ENCODE measurements at places on chromosomes 13 and 19. TPM values are rescaled to one million over a fixed set of nuclear protein-coding genes. Genes with fewer than 3 reads are reported as not detected.

The LILRB1 gene
- 38.5 TPM for total RNA-seq

The SLC46A3 gene
- total RNA-seq: 9.7 TPM

The TMEM59L gene
- not detected for total RNA-seq

The HS6ST3 gene
- total RNA-seq: not detected

The ARID3A gene
- 15.9 TPM for total RNA-seq

The MRPL4 gene
- total RNA-seq: 41.6 TPM

The MBD3L2 gene
- total RNA-seq: not detected

The HIPK4 gene
- 0.14 TPM for total RNA-seq

The ZNF836 gene
- 28.0 TPM for total RNA-seq

The GYS1 gene
- total RNA-seq: 34.5 TPM

GRCh38 chr19:31759359-31759758 is 410.1 kb upstream of the TSHZ3 start:
- no peaks in the 10 kb centered on the region for H3K4me1 ChIP-seq
- no peak overlapping the region for H3K4me3 ChIP-seq
- H3K27me3 ChIP-seq: no peaks in the 10 kb centered on the region
- no peak for DNase-seq

- peak; percentile 4 for DNase-seq
- no peaks in the 10 kb centered on the region for H3K4me1 ChIP-seq
- no peak overlapping the region for H3K4me3 ChIP-seq
- H3K36me3 ChIP-seq: no peaks in the 10 kb centered on the region
- no peak overlapping the region for H3K27ac ChIP-seq
Observed at GRCh38 chr19:41694831-41695635, 7.0 kb upstream of the CEACAM7 start.

DNA sequence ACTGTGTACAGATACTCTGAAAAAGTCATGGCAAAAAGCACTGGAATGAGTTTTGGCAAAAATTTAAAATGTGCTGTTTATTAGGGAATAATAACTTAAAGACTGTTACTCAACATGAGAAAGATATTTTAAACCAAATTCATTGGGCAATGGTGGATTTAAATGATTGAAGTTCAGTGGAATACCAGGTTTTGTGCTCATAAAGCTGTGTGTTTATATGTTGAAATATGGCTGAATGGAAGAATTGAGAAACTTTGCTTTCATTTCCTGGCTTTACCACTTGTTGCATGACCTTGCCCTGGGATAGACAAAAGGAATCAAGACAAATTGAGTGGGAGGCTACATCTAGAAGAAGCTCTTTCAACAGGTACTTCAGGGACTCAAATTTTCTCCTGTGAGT is 246.4 kb downstream of the GPC5 start:
- H3K4me3 ChIP-seq: no peak overlapping the region
- H3K27me3 ChIP-seq: no peaks in the 10 kb centered on the region
- no peak for DNase-seq

- no peak overlapping the region for H3K4me3 ChIP-seq
- DNase-seq: no peak
- no peaks in the 10 kb centered on the region for H3K27me3 ChIP-seq
Observed at GRCh38 chr13:105297839-105298238, 1237.6 kb downstream of the EFNB2 start.

DNA sequence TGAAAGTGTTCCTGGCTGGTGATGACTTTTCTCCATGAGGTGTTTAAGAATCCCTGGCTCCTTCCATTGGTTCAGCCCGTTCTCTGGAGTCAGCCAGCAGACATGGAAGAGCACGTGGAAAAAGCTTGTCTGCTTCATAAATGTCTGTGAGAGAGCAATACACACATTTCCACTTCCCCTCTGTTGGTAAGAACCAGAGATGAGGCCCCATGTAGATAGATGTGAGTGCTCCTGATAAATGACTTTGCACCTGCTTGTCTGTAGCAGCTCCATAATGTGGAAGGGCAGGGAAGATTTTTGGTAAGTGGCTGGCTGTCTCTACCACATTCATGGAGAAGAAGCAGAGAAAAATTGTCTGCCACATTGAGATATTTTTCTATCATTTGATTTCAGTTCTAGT is 325.8 kb downstream of the LMO7 start:
- no peak overlapping the region for H3K27ac ChIP-seq
- no peak overlapping the region for H3K4me3 ChIP-seq
- H3K27me3 ChIP-seq: no peaks in the 10 kb centered on the region
- H3K36me3 ChIP-seq: no peaks in the 10 kb centered on the region
- DNase-seq: no peak

GRCh38 chr13:73987618-73988017 is 146.6 kb downstream of the KLF12 start:
- H3K4me3 ChIP-seq: no peak overlapping the region
- H3K27ac ChIP-seq: no peak overlapping the region
- peaks cover 12% of the 10 kb centered on the region for H3K36me3 ChIP-seq
- peaks cover 9% of the 10 kb centered on the region for H3K4me1 ChIP-seq
- H3K27me3 ChIP-seq: no peaks in the 10 kb centered on the region

DNA sequence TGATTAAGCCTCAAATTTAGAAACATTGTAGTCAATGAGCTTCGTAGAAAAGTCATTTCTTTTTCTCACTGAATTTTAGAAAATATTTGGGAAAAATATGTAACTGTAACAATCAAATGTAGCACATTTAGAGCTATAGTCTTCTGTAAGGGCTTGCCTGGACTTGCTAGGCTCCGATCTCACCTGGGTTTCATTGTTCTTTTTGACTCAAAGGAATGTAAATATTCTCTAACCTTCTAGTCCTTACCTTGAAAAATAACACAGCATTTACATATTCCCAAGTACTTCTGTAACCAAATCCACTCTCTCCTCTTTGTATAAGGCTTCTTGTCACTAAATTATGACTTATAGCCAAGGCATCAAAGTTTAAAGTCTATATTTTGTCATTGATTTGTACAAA is 2.9 kb upstream of the UFM1 start:
- H3K27me3 ChIP-seq: no peaks in the 10 kb centered on the region
- H3K36me3 ChIP-seq: peaks cover 2% of the 10 kb centered on the region
- H3K27ac ChIP-seq: no peak overlapping the region
- no peak overlapping the region for H3K4me3 ChIP-seq
- H3K4me1 ChIP-seq: peaks cover 8% of the 10 kb centered on the region
- DNase-seq: no peak

DNA sequence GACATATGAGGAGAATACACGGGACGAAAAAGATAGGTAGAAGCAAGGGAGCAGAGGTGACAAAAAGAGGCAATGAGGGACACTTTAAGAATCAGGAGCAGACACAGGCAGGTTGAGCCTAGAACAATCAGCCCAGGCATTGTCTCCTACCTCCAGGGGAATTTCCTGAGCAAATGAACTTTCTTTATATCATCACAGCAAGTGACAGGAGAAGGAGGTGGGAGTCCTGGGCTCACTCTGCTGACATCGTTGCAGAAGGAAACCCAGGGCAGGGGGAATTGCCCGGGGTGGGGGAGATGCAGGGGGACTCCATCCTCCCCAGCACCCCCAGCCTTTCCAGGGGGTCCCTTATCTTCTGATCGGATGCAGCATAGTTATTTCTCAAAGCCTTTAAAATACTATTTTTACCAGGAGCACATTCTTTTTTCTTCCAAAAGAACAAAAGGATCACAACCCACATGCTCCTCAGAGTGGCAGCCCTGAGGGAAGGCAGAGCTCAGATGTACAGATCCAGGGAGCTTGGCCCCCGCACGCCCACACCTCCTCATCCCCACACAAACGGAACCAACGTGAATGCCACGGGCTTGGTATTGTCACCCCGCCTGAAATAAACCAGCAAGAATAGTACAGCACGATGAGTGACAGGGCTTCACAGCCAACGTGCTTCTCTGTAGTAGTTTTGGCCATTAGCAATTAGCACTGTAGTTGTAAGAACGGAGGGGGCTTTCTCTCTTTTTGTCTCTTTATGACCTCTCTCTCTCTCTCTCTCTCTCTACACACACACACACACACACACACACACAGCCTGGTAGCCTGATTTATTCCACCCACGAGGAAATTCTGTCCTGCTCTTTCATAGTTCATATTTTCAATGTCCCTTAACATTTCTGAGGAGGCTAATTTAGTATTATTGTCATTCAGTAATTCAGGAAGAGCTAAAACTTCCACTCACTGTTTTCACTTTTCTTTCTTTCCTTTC is 169.5 kb upstream of the UBL3 start:
- no peak overlapping the region for H3K4me3 ChIP-seq
- no peak overlapping the region for H3K27ac ChIP-seq
- H3K36me3 ChIP-seq: no peaks in the 10 kb centered on the region
- no peak for DNase-seq

DNA sequence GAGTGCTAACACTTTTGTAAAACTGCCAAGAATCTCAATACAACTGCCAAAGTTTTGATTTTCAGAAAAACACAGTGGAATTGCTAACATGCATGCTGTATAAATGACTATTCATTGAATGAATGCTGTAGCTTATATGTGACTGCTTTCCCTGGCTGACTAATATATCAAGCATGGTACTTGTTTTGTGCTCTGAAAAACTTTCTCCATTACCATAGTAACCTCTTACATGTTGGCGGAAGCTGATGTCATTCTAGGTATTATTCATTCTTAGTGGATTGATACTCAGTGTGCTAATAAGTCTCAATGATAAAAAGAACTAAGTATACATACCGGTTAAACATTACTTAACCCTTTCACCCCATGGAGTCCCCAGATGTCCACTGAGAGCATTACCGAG is 166.1 kb upstream of the MYO16 start:
- H3K27ac ChIP-seq: no peak overlapping the region
- no peaks in the 10 kb centered on the region for H3K36me3 ChIP-seq
- DNase-seq: no peak
- no peak overlapping the region for H3K4me3 ChIP-seq

- H3K4me1 ChIP-seq: no peaks in the 10 kb centered on the region
- no peak overlapping the region for H3K4me3 ChIP-seq
- no peak overlapping the region for H3K27ac ChIP-seq
- no peak for DNase-seq
- no peaks in the 10 kb centered on the region for H3K36me3 ChIP-seq
Observed at GRCh38 chr13:84400706-84401105, 518.4 kb upstream of the SLITRK1 start.

- H3K27ac ChIP-seq: peak overlapping the region; percentile 69
- no peaks in the 10 kb centered on the region for H3K27me3 ChIP-seq
- H3K4me3 ChIP-seq: peak overlapping the region; percentile 64
- peaks cover 26% of the 10 kb centered on the region for H3K36me3 ChIP-seq
- peaks cover 16% of the 10 kb centered on the region for H3K4me1 ChIP-seq
Observed at GRCh38 chr19:38831142-38831605, 420 bp downstream of the ECH1 start.

- DNase-seq: no peak
- H3K27me3 ChIP-seq: peaks cover 26% of the 10 kb centered on the region
Observed at GRCh38 chr13:24688950-24689349, 8.7 kb downstream of the ATP12A start.

DNA sequence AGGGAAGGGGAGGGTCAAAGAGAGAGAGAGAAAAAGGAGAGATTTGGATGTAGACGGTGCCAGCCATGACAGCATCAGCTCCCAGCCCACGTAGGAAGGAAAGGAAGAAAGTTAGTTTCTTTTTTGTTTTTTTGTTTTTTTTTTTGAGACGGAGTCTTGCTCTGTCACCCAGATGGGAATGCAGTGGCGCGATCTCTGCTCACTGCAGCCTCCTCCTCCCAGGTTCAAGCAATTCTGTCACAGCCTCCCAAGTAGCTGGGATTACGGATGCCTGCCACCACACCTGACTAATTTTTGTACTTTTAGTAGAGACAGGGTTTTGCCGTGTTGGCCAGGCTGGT is 27.6 kb downstream of the ELL start:
- peak; percentile 65 for DNase-seq
- H3K4me3 ChIP-seq: no peak overlapping the region

DNA sequence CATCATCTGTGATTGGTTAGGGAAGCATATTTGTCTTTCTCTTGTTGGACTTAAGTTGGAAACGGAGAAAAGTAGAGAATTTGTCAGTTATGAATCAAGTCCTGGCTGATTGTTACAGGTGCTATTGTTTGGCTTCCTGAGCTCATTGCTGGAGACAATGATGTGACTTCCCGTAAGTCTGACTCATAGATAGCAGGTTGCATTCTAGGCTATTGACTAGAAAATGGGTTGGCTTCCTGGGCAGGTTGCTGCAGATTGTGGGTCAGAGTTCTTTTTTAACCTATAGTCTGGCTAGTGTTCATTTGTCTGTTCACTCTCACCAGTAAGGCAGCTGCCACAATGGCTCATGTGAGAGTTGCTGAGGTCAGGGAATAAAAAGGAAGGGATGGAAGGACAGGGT is 101.5 kb downstream of the CCNA1 start:
- H3K27me3 ChIP-seq: no peaks in the 10 kb centered on the region
- no peaks in the 10 kb centered on the region for H3K4me1 ChIP-seq
- H3K36me3 ChIP-seq: no peaks in the 10 kb centered on the region
- no peak overlapping the region for H3K27ac ChIP-seq
- DNase-seq: no peak
- H3K4me3 ChIP-seq: no peak overlapping the region

DNA sequence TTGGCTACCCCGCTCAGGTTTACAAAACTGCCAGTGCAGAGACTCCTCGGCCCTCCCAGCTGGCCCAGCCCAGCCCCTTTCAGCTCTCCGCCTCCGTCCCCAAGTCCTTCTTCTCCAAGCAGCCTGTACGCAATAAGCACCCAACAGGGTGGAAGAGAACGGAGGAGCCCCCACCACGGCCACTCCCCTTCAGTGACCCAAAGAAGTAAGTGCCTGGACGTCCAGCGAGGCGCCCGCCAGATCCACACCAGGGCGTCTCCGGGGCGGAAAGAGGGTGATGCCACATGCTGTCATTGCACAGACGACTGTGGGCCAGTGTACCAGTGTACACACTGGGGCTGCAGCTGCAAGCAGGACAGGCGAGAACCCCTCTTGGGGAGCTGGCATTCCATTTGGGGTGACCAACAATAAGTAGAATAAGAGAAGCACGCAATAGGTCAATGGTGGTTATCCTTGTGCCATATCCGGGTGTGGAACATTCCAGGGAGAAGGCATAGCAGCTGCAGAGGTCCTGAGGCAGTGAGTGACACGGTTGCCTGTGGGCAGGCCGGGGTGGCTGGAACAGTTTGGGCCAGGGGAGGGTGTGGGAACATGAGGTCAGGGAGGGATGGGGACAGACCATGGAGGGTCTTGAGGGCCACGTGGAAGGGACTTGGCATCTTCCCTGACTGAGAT is 41.3 kb downstream of the DPF1 start:
- H3K27me3 ChIP-seq: no peaks in the 10 kb centered on the region
- DNase-seq: no peak
- peaks cover 6% of the 10 kb centered on the region for H3K36me3 ChIP-seq
- no peak overlapping the region for H3K4me3 ChIP-seq
- no peak overlapping the region for H3K27ac ChIP-seq

GRCh38 chr19:20470345-20471135 is 95.0 kb downstream of the ZNF737 start:
- H3K36me3 ChIP-seq: no peaks in the 10 kb centered on the region
- H3K27me3 ChIP-seq: no peaks in the 10 kb centered on the region
- no peak overlapping the region for H3K27ac ChIP-seq
- H3K4me1 ChIP-seq: no peaks in the 10 kb centered on the region
- no peak overlapping the region for H3K4me3 ChIP-seq

All from natural killer cell (primary cell).